Stimulated activated CD8-positive, alpha-beta memory T cell treated with anti-CD3 and anti-CD28 coated beads, Interleukin-15, amount 100 ng/mL, for 4 hours (primary cell): ENCODE measurements at places on chromosomes 1 and 21.

DNA sequence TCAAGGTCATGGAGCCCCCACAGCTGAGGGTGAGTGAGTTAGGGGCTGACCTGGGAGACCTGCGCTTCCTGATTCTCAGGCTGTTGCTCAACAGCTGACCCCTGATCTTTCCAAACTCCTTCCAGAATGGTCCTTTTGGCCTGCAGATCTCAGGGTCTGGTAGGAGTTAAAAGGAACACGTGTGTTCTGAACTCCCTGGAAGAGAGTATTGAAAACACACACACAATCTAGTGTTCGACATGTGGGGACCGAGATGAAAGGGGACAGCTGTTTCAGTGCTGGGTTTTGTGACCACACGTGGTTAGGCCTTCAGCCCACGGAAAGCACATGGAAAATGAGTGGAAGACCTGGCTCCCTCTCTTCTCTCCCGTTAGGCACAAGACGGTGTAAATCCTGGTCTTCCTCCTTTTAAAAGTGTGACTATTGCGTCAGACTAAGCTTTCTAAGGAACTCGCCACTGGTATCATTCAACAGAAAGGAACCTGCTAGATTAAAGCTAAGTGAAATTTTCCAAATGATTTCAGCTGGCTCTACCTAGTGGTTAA, 49.6 kb downstream of the RUNX1 start:
- DNase-seq = no peak

DNA sequence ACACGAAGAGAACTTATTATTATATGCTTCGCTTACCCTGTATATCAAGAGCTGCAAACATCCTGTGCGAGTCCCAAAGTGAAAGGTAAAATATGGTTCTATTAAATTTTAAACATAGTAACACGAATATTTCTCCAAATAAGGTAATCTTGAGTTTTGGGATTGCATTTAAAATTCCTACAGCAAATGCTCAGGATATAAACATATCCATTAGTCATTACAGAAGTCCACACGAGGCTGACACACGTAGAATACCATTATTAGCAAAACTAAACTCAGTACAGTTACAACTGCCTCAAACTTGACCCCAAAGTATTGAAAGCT, 282 bp upstream of the LYPLAL1 start:
- DNase-seq = no peak

DNA sequence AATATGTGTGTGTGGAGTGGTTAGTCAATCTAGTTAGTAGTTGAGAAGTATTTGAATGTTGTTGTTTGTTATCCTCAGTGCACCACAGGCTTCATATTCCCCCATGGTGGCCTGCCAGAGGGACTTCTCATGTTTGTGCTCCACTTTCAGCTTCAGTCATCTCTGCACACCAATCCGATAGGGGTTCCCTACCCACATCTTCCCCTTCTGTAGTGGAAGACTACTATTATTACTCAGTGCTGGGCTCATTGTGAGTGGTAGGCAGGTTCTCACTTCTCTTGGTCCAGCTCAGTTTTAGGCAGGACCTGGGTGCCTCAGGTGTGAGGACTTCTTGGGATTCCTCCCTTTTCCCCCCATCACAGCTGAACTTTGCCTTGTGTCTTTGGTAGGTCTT, 14.2 kb downstream of the MT1HL1 start:
- no peak for DNase-seq

DNA sequence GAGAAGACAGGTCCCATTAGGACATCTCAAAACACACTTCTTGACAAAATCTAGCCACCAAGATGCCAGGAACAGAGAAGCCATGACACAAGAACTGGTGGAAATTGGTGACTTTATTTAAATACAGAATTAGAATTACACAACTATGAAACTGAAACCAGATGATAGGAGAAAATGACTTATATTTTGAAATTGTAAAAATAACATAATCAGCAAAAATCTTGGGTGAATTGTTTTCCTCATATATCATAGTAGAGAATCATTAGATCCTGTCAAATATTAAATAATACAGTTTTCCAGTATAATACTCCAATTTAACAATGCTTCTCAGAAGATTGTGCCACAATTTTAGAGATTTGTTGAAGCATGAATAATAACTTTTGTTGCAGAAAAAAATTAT, 81.5 kb upstream of the MROH9 start:
- DNase-seq = no peak

DNA sequence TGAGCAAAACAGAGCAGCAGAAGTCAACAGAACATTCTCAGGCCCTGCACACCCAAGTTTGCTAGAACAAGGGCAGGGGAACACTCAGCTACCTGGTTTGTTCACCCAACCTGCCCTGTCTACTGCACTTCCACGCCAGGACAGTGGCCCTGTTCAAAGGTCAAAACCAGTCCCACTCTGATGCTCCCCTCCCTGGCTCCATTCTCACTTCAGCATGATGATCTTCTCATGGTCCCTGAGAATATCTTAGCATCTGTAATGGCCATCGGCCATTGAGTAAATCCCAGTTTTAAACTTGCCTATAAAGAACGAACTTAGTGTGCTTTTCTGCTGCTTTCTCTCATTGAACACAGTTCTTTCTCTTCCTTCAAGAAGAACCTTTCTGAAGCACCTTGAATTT, 293.6 kb downstream of the SMYD3 start:
- DNase-seq = no peak
